Upper lobe of left lung (tissue), 6 donors: ENCODE measurements at places on chromosomes 12 and 14. TPM values are rescaled to one million over a fixed set of nuclear protein-coding genes. Genes with fewer than 3 reads are reported as not detected.

Gene TRIM9
- 3.1 TPM for total RNA-seq

- no peak for DNase-seq
Observed at GRCh38 chr12:31828071-31828470, 99.2 kb upstream of the AMN1 start.

- no peak for DNase-seq
Observed at GRCh38 chr12:31560516-31560915, 30.4 kb downstream of the DENND5B start.

GRCh38 chr12:1776170-1776921, 44.0 kb upstream of the LRTM2 start:
- no peak for DNase-seq

GRCh38 chr12:118633071-118633470, 256.7 kb downstream of the SUDS3 start:
- DNase-seq: no peak

Gene SAMD15
- 1.4 TPM for total RNA-seq

- DNase-seq: no peak
Observed at GRCh38 chr12:15131431-15131830, 89.8 kb downstream of the RERG start.

GRCh38 chr14:99175331-99176155, 96.5 kb downstream of the BCL11B start:
- DNase-seq: peak; percentile 79
